ENCODE measurements at places on chromosomes 7 and 10.
A peak's percentile ranks its signal among the peaks of the same experiment; 100 is the strongest.

DNA sequence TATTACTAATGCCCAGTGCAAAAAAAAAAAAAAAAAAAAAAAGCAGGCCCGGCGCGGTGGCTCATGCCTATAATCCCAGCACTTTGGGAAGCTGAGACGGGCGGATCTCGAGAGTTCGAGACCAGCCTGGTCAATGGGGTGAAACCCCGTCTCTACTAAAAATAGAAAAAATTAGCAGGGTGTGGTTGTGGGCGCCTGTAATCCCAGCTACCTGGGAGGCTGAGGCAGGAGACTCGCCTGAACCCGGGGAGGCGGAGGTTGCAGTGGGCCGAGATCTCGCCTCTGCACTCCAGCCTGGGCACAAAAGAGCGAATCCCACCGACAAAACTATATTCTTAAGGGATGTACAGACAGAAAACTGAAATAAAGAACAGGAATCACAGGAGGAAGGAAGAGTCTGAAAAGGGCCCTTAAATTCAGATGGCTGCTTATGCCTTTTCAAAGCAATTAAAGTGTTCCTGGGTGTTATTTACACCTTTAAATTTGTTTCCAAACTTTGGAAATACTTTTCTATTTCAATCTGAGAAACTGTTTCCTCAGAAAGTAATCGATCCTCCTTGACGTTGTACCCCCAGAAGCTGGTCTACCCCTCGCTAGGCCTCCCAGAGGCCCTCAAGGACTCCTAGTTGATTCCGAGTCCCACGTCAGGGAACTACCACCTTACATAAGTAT lies 2.0 kb upstream of the KMT2E start:
- peak overlapping the region; percentile 100 for H3K27ac ChIP-seq
- peak overlapping the region; percentile 100 for H3K4me3 ChIP-seq
- no peak for DNase-seq
- H3K27me3 ChIP-seq: no peaks in the 10 kb centered on the region

- peak; percentile 36 for DNase-seq
- H3K27ac ChIP-seq: no peak overlapping the region
- peak overlapping the region; percentile 74 for H3K4me3 ChIP-seq
- H3K27me3 ChIP-seq: peaks cover 41% of the 10 kb centered on the region
Observed at GRCh38 chr10:108465871-108466641, 1301.5 kb upstream of the SORCS1 start.

- no peaks in the 10 kb centered on the region for H3K36me3 ChIP-seq
- H3K4me1 ChIP-seq: peaks cover 12% of the 10 kb centered on the region
- no peak overlapping the region for H3K27ac ChIP-seq
- DNase-seq: no peak
- no peak overlapping the region for H3K4me3 ChIP-seq
Observed at GRCh38 chr10:45075216-45075615, 74.5 kb downstream of the ZNF22 start.

- H3K4me1 ChIP-seq: peaks cover 10% of the 10 kb centered on the region
- no peak overlapping the region for H3K27ac ChIP-seq
- H3K4me3 ChIP-seq: no peak overlapping the region
- H3K27me3 ChIP-seq: peaks cover 8% of the 10 kb centered on the region
- H3K36me3 ChIP-seq: no peaks in the 10 kb centered on the region
- DNase-seq: no peak
Observed at GRCh38 chr7:78111386-78111785, 312.8 kb downstream of the PHTF2 start.

DNA sequence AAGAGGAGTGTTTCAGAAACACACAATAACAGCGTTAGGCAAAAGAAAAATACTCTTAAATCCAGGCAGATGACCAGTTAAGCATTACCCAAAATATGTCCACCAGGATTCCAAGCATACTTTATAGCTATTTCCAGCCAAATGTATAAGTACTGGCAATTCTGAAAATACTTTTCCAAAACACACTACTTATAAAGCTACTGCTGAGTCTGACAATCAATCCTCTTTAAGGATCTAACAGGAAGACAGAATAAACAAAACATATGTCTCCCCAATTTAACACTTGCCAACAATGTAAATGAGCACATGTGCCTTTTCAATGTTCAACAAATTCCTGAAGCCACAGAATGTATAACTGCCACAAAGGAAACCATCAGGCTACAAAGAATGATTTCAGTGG lies 370.9 kb downstream of the SORCS1 start:
- no peak overlapping the region for H3K4me3 ChIP-seq
- no peak for DNase-seq
- H3K4me1 ChIP-seq: peaks cover 5% of the 10 kb centered on the region
- H3K36me3 ChIP-seq: no peaks in the 10 kb centered on the region

- H3K36me3 ChIP-seq: peaks cover 20% of the 10 kb centered on the region
- no peaks in the 10 kb centered on the region for H3K27me3 ChIP-seq
- no peak overlapping the region for H3K4me3 ChIP-seq
- DNase-seq: no peak
Observed at GRCh38 chr10:72335394-72336258, 19.1 kb downstream of the DNAJB12 start.

- H3K27me3 ChIP-seq: peaks cover 2% of the 10 kb centered on the region
- H3K27ac ChIP-seq: no peak overlapping the region
- no peaks in the 10 kb centered on the region for H3K4me1 ChIP-seq
Observed at GRCh38 chr10:33565231-33565630, 230.8 kb upstream of the NRP1 start.

DNA sequence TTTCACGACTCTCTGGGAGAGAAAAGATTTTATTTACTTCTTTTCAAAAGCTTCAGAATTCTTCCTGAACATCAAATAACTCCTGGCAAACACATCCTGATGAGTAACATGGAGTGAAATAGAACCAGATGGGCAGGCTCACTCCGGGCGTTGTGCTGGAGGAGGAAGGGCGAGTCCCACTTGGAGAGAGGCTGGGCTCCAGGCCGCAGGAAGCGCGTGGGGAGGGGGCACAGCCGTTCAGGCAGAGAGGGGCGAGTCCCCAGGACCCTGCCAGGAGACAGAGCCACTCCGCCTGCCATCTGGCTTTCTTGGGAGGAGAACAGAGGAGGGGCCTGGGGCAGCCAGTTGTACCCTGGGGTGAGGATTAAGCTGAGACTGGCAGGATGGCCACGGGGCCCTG lies 265.9 kb upstream of the ZMIZ1 start:
- H3K27ac ChIP-seq: no peak overlapping the region
- peaks cover 16% of the 10 kb centered on the region for H3K4me1 ChIP-seq
- no peak for DNase-seq
- H3K4me3 ChIP-seq: no peak overlapping the region
- peaks cover 48% of the 10 kb centered on the region for H3K27me3 ChIP-seq

DNA sequence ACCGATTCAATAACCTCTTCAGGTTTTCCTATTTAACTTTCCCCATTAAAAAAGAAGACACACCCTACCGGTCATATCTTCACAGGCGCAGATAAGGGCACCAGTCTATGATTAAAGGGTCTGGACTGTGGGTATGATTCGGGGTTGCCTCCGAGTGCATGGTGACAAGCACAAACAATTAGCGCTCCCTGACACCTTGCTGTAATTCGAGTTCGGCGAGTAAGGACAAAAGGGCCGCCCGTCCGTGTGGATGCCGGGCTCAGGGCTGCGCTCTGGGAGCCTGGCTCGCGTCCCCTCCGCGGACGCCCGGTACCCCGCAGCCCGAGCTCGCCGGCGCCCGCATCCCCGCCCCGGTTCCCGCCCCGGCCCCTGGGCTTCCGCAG lies 111.9 kb upstream of the RHEB start:
- peak overlapping the region; percentile 95 for H3K4me3 ChIP-seq
- no peak for DNase-seq
- H3K27me3 ChIP-seq: no peaks in the 10 kb centered on the region

DNA sequence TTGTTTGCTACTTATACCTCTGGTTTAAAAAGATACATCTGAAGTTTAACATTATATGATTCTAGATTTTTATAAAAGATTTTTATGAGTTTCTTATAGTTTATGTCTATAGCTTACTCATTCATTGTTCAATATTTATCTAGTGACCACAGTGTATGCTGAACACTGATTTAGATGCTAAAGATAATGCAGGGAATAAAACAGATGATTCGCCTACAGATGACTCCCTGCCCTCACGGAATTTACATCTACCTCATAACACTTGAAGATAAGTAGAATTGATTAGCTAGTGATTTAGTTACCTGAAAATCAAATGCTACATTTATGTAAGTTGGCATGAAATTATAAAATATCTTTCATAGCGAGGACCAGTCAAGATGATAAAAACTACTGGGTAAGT lies 105.8 kb downstream of the HIPK2 start:
- peaks cover 42% of the 10 kb centered on the region for H3K4me1 ChIP-seq
- no peak overlapping the region for H3K27ac ChIP-seq
- H3K36me3 ChIP-seq: peaks cover 12% of the 10 kb centered on the region

GRCh38 chr10:52170776-52171175 lies 143.3 kb upstream of the DKK1 start:
- no peak overlapping the region for H3K4me3 ChIP-seq
- no peak overlapping the region for H3K27ac ChIP-seq
- no peak for DNase-seq
- no peaks in the 10 kb centered on the region for H3K27me3 ChIP-seq
- no peaks in the 10 kb centered on the region for H3K36me3 ChIP-seq

GRCh38 chr10:61883371-61884025 lies 18.0 kb upstream of the ARID5B start:
- DNase-seq: no peak
- H3K36me3 ChIP-seq: no peaks in the 10 kb centered on the region
- no peak overlapping the region for H3K27ac ChIP-seq
- peaks cover 3% of the 10 kb centered on the region for H3K4me1 ChIP-seq
- no peak overlapping the region for H3K4me3 ChIP-seq
- H3K27me3 ChIP-seq: no peaks in the 10 kb centered on the region

- no peaks in the 10 kb centered on the region for H3K4me1 ChIP-seq
- DNase-seq: no peak
- H3K36me3 ChIP-seq: no peaks in the 10 kb centered on the region
- H3K4me3 ChIP-seq: no peak overlapping the region
- H3K27me3 ChIP-seq: no peaks in the 10 kb centered on the region
Observed at GRCh38 chr7:38021892-38022291, 101.5 kb downstream of the EPDR1 start.

DNA sequence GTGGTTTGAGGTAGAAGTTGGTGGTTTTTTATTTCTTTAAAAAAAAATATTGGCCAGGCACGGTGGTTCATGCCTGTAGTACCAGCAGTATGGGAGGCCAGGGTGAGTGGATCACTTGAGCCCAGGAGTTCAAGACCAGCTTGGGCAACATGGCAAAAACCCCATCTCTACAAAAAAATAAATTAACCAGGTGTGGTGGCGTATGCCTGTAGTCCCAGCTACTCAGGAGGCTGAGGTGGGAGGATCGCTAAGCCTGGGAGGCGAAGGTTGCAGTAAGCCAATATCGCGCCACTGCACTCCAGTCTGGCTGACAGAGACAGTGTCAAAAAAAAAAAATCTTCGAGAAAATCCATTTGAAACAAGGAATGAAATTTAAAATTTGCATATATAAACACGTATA lies 1.1 kb downstream of the IL2RA start:
- DNase-seq: no peak
- H3K4me1 ChIP-seq: no peaks in the 10 kb centered on the region
- no peak overlapping the region for H3K4me3 ChIP-seq
- H3K27me3 ChIP-seq: peaks cover 19% of the 10 kb centered on the region
- no peaks in the 10 kb centered on the region for H3K36me3 ChIP-seq

- no peak overlapping the region for H3K4me3 ChIP-seq
- DNase-seq: no peak
- peaks cover 12% of the 10 kb centered on the region for H3K27me3 ChIP-seq
- H3K36me3 ChIP-seq: no peaks in the 10 kb centered on the region
Observed at GRCh38 chr7:3165681-3166580, 122.3 kb upstream of the CARD11 start.

DNA sequence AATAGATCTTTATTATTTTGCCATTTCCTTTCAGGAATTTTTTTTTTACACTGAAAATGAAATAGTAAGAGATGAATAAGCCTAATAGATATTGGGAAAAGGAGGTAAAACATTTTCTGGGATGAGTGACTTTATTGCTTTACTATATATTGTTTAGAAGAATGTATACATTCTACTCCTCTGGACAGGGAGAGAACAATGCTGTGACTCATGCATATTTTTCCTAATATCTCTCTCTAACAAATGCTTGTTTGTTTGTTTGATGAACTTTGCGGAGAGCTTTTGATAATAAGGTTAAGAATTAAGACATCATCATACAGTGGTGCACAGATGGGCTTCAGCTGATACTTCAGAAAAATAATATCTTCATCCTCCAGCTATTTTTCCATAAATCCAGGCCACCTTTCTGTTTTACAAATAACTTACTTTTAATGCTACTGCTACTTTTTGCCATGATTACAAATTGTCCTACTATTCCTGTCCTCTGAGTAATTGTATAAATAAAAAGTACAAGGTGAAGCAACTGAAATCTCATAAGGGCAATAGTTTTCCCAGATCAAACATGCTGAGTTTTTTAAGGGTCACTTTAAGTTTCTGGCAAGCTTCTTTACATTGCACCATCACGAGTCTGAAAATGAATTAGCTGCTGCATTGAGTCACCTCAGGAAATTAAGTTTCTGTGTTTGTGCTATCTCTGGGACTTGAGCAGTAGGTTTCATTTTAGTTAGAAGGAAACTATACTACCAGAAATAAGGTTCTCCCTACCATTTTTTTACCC lies 207.3 kb upstream of the POT1 start:
- no peak overlapping the region for H3K4me3 ChIP-seq
- no peak overlapping the region for H3K27ac ChIP-seq
- DNase-seq: no peak
- peaks cover 9% of the 10 kb centered on the region for H3K4me1 ChIP-seq
- H3K36me3 ChIP-seq: no peaks in the 10 kb centered on the region
- H3K27me3 ChIP-seq: no peaks in the 10 kb centered on the region

GRCh38 chr7:12540850-12541249 lies 29.7 kb upstream of the SCIN start:
- H3K27ac ChIP-seq: no peak overlapping the region
- no peak overlapping the region for H3K4me3 ChIP-seq
- no peaks in the 10 kb centered on the region for H3K27me3 ChIP-seq
- no peak for DNase-seq
- no peaks in the 10 kb centered on the region for H3K36me3 ChIP-seq

DNA sequence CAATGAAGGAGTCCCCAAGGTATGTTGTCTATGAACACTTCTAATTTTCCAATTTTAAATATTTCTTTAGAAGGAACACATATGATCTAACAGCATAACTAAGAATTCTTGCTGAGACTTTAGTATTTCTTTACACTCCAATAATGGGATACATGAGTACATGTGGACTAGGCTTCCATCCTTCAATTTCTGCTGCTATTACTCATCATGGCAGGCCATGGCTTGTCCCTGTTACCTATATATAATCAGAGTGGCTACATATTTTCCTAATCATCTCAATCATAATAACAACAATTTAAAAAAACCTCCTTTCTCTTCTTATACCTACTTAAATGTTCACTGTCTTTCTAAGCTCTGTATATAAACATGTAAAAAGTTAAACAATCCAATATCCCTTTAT lies 60.3 kb upstream of the TAC1 start:
- no peaks in the 10 kb centered on the region for H3K36me3 ChIP-seq
- H3K27me3 ChIP-seq: no peaks in the 10 kb centered on the region
- no peaks in the 10 kb centered on the region for H3K4me1 ChIP-seq
- no peak overlapping the region for H3K4me3 ChIP-seq

DNA sequence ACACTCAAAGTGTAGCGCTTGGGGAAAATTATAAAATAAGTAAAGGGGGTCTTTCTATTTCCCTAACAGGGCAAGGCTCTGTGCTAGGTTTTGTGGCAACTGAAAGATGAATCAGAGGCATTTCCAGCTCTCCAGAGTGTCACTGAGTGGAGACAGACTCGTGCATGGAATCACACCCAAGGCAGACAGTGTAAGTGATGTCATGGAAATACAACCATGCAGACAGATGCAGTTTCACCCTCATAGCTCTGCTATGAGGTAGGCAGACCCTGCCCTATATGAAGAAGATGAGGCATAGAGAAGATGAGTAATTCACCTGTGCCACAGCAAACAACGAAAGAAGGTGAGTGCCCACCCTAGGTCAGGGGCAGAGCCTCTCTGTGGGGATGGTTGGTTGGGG lies 57.2 kb upstream of the PITRM1 start:
- no peak overlapping the region for H3K27ac ChIP-seq
- no peak overlapping the region for H3K4me3 ChIP-seq
- no peaks in the 10 kb centered on the region for H3K27me3 ChIP-seq
- no peaks in the 10 kb centered on the region for H3K36me3 ChIP-seq
- no peak for DNase-seq
- no peaks in the 10 kb centered on the region for H3K4me1 ChIP-seq

Data from progenitor cell of endocrine pancreas (in vitro differentiated cells).